ENCODE measurements at places on chromosomes 3 and 15. TPM values are rescaled to one million over a fixed set of nuclear protein-coding genes. Genes with fewer than 3 reads are reported as not detected.

Gene DNASE1L3
- total RNA-seq: 0.54 TPM

Gene NUP210
- total RNA-seq: 140 TPM

Gene MUC4
- under 0.01 TPM for total RNA-seq

Gene TTC21A
- 5.1 TPM for total RNA-seq

Gene GABRR3
- not detected for total RNA-seq

DNA sequence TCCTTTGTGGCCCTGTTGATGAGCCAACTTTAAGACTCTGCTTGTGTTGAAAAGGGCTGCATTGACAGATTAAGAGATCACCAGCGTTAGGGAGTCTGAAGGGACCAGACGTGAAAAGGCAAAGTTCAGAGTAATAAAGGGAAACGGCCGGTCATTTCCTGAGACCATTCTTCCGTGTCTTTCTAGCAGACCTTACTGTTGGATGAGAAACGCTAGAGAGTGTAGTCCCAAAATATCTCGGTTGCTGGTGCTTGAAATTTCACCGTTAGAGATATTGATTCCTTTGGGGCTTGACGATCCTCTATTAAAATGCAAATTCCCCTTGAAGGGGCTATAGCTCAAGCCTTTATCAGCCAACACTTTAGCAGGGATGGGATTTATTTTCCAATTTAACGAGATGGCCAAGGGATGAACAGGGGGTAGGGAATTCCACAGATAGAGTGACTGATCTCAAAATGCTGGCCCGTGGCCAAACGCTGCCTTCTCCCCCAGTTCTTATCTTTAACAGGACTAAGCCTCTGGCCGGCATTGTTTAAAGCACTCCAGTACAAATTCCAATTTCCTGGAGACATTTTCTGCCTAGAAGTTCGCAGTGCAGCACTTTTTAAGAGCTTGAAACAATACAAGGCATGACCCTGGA, 250.4 kb downstream of the TJP1 start:
- DNase-seq: no peak

DNA sequence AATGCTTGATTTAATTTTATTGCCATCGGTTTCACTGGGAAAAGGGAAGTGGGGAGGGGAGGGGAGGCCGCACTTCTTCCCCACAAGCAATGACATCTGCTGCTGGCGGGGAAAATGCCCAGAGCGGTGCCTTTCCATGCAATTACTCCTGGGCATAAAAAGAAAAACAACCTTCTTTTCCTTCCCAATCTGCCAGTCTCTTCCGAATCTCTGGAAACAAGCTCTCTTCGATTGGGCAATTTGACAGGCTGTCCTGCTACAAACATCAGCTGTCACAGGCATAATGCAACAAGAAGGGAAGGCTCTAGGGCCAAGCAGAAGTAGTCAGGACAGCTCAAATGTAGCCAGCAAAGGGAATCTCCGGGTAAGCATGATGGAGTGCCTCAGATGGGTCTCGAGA, 93.4 kb upstream of the STRIT1 start:
- DNase-seq: no peak

DNA sequence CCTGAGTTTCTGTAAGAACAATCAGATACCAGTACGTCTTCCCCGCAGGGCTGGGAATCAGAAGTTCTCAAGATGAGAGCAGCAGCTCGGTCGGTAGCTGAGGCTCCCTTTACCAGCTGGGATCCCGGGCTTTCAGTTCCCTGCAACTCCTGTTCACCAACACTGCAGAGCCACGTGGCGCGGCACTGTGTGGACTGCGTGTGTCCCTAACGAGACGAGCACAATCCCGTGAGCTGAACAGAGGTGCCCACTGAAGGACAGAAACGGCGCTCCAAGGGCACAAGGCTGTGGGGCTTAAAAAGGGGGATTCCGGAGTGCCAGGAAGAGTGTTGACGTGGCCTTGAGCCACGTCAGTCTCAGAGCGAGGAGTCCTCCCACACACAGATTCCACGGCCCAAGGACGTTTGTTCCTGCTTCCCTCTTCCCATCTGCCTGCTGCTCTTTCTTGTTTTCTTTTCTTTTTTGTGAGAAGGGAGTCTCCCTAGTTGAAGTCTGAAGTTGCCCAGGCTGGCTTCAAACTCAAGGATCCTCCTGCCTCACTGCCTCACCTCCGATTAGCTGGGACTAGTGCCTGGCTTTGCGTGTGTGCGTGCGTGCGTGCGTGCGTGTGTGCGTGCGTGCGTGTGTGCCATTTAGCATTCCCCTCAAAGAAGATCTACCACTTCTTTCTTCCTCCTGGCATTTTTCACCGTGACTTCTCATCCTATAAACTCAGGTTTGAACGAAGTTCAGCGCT, 37.1 kb upstream of the RPL35A start:
- DNase-seq: no peak

DNA sequence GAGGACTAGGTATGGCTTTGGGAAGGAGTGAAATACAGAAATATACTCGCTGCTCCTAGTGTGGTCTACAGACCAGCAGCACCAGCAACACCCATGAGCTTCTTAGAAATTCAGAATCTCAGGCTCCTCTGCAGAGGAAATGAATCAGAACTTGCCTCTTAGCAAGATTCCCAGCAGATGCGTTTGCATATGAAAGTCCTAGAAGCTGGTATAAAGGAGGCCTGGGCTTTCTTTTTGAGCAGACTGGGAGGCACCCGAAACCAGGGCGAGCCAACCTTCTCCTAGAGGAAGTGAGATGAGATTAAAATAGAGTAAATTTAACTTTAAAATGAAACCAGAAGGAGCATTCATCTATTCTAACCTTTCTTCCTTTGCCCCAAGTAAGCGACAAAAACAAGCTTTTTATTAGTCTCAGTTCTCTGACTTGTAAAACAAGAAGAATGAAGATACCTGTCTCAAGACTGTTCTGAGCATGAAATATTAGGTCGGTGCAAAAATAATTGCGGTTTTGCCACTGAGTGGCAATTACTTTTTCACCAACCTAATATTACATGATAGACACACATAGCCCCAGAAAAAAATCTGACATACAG, 140.0 kb downstream of the PDZRN3 start:
- DNase-seq: no peak

GRCh38 chr15:33795070-33795469, 173.2 kb upstream of the CHRM5 start:
- no peak for DNase-seq

- no peak for DNase-seq
These were observed 146.3 kb downstream of the ALCAM start for GRCh38 chr3:105513042-105513441.

GRCh38 chr3:194687638-194688199, 2.0 kb downstream of the FAM43A start:
- DNase-seq: peak; percentile 59

GRCh38 chr3:112814266-112814665, 32.4 kb downstream of the CD200R1L start:
- DNase-seq: no peak

GRCh38 chr3:60707452-60708020, 543.7 kb downstream of the FHIT start:
- DNase-seq: no peak

GRCh38 chr15:92006186-92007028, 152.9 kb downstream of the SLCO3A1 start:
- no peak for DNase-seq

Data from hematopoietic multipotent progenitor cell (in vitro differentiated cells).